AG10803 (cell line): ENCODE measurements at places on chromosomes 2 and 18.

GRCh38 chr18:77754475-77755044 is 504.9 kb downstream of the GALR1 start:
- DNase-seq: no peak

GRCh38 chr2:33372940-33373553 is 103.4 kb upstream of the RASGRP3 start:
- DNase-seq: no peak

DNA sequence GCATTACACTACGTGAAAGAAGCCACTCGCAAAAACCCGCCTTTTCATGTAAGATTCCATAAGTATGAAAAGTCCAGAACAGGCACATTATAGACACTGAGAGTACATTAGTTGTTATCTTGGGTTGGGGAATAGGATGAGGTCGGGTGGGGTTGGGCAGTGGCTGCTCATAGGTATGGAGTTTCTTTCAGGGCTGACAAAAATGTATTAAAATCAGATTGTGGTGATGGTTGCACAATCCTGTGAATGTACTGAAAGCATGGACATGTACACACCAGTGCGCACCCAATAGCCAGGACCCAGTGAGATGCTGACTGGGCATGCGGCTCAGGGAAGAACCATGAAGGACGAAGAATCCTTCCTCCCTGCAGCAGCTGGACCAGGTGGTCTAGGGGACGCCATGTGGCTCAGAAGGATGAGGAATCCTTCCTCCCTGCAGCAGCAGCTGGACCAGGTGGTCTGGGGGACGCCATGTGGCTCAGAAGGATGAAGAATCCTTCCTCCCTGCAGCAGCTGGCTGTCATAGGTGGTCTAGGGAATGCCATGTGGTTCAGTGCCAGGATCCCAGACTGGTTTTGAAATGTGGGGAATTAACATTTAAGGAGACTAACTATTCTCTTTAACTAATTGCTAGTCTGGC is 50.1 kb downstream of the MBP start:
- DNase-seq: no peak

GRCh38 chr2:22518641-22519040 is 866.3 kb upstream of the KLHL29 start:
- no peak for DNase-seq

- DNase-seq: no peak
These were observed 1.7 kb downstream of the PTRHD1 start for GRCh38 chr2:24791452-24791851.
